ENCODE measurements at places on chromosomes 12 and 14.

DNA sequence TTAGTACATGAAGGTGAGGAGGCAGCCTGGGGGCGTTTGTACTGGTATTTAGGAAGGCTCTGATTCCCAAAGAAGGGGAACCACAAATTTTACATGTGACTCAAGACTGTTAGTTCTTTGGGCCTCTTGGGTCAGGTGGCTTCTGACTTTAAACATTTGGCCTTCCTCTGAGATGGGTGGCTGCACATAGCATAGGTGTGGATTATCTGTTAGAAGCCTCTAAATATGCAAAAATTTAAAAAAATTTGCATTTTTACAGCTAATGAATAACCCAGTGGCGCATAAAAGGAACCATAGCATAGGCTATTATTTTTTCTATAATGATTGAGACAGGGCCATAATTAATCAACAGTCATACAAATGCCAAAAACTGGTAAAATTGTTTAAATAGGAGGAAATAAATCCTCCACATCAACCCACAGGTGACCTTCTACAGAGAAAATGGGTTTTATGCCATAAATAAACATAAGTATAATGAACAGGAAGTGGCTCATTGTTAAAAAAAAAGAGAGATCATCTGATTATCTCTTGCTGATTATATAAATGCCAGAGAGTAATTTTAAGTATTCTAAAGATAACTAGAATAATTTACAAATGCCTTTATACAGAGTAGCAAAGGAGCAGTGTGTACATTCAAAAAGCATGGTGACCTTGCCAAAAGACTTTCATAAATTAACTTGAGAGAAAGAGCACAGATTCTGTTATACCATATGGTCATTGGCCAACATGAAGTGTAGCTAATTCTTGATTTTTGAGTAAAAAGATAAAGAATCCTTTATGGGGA is 284.2 kb upstream of the ATP2B1 start:
- no peak for DNase-seq

- no peak for DNase-seq
These were observed 13.4 kb upstream of the KLHL42 start for GRCh38 chr12:27766587-27766986.

DNA sequence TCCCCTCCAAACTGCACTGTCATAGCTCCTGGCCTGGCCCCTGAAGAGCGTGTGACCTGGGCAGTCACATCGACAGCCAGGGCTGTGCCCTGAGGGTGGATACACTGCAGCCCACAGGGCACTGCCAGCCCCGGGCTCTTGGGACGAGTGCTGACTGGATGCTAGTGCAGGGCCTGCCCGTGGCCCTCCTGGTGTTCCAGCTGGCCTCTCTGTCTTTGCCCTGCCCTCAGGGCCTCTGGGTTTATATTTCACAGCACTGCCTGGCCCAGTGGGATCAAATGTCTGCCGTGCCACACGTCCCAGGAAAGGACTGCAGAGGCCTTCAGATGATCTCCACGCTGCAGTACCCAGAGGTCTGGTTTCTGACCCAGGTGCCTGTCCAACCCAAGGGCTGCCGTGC is 10.1 kb upstream of the CCDC197 start:
- DNase-seq: no peak

DNA sequence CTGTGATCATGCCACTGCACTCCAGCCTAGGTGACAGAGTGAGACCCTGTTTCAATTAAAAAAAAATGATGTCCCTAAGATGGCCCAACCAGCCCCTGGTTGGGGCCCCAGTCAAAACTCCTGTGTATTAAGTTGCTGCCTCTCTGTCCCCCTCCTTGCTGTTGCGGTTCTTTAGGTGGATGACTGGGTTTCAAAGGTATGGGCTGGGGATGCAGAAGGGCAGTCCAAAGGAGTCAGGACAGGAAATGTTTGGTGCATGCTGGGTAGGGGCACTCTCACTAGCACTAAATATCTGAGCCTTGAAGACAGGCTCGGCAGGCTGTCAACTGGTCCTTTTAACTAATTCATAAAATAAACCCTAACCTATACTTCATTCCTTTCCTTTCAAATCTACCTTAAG is 12.0 kb upstream of the PIP4K2C start:
- DNase-seq: no peak

- no peak for DNase-seq
These were observed 82.0 kb upstream of the EEA1 start for GRCh38 chr12:93011100-93011499.

DNA sequence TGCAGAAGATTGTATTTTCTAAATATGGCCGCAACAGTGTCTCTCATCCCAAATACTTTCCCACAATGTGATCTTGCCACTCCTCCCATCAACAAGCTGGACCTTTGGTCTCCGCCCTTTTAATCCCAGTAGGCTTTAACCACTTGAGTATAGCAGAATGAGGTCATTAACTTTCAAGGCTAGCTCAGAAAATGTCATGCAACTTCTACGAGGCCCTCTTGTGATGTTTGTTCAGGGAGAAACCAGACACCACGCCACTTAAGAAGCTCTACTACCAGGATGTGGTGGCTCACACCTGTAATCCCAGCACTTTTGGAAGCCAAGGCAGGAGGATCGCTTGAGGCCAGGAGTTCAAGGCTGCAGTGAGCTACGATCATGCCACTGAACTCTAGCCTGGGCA is 20.1 kb upstream of the OR6J1 start:
- no peak for DNase-seq

DNA sequence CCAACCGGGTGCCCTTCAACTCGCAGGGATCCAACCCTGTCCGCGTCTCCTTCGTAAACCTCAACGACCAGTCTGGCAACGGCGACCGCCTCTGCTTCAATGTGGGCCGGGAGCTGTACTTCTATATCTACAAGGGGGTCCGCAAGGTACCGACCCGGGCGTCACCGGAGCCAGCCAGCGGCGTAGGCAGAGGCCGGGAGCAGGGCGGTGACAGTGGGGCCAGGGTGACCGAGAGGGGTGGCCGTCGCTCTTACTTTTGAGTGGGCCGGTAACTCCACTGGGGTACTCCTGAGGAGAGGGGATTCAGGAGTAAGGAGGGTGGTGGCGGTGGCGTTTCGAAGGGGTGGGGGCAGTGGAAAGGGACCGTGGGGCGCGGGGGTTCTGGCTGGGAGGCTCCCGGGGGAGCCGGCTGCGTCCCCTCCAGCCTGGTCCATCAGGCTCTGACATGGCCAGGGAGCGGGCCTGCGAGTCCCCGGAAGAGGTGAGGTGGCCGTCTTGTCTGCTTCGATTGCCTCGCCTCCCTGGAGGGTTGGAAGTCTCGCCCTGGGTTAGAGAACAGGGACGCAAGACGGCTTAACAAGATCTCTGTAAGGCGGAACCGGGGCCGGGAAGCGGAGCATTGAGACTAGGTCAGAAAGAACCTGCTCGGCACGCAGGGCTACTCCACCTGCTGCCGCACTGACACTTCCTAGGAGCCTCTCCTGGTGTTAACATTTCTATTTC is 491 bp downstream of the WDR20 start:
- DNase-seq: peak; percentile 28

DNA sequence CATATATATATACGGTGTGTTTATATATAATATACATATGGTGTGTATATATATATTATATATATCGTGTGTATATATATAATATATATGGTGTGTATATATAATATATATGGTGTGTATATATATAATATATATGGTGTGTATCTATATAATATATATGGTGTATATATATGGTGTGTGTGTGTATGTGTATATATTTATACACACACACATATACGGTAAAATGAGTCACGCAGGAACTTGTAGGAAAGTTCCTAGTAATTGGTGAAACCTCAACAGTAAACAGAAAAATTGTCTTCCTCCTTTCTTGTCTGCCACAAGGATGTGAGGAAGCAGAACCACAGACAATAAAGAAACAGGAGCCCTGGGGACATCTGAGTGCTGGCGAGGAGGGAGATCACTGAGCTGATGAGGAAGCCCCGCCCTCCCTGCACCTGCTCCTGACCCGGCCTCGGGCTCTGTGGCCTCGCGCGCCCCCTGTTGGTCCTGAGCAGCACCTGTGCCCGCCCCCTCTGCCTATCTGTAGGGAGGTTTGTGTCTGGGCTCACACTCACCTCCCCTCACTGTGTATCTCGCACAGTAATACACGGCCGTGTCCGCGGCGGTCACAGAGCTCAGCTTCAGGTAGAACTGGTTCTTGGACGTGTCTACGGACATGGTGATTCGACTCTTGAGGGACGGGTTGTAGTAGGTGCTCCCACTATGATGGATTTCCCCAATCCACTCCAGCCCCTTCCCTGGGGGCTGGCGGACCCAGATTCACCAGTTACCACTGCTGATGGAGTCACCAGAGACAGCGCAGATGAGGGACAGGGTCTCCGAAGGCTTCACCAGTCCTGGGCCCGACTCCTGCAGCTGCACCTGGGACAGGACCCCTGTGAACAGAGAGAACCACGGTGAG is 1079.4 kb downstream of the TMEM121 start:
- DNase-seq: no peak

GRCh38 chr12:59030415-59030814 is 110.1 kb upstream of the LRIG3 start:
- DNase-seq: no peak

DNA sequence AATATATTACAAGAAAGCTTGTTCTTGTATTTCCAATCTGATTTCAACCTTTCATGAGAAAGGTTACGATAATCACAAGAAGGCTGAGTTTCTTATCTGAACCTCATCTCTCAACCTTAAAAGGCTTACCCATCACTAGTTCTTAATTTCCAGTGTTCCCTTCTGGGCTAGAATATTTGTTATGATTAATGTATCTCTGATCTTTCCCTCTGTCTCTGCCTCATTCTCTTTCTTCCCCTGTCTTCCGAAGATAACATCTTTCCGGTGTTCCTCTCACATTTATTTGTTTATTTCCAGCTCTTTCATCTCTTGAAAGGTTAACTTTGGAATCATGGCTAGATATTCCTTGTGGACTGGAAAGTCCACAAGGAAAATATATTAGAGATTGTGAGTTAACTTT is 255.9 kb downstream of the SLC6A15 start:
- DNase-seq: no peak

DNA sequence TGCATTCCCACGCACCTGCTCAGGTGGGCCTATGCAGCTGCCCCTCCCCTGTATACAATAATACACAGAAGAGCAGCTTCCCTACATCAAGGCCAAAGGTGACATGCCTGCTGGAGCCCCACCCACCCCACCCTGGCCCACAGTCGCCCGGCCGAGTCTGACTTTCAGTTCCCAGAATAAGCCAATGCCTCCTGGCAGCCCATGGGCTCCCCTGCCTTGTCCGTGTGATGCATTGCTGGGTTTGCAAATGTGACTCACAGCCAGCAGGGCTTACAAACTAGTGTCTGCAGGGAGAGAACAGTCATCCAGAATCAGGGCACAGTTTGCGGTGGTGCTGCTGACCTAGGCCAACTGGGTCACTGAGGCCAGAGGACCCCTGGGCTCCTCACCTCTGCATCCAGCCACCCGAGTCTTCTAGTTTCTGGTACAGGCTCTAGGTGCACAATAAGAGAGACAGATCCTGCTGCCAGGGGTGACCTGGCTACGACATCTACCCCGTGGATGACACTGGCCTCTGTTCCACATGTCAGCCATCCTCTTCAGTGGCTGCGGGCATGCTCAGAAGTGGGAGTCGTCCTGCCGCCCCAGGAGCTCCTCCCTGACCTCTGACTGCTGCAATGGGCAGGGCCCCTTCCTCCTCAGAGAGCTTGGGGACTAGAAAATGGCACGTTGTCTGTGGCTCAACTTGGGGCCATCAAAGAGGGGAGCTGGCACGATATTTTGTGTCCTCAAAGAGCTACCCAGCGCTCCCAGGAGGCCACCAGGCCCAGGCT is 84.5 kb downstream of the CHGA start:
- no peak for DNase-seq

DNA sequence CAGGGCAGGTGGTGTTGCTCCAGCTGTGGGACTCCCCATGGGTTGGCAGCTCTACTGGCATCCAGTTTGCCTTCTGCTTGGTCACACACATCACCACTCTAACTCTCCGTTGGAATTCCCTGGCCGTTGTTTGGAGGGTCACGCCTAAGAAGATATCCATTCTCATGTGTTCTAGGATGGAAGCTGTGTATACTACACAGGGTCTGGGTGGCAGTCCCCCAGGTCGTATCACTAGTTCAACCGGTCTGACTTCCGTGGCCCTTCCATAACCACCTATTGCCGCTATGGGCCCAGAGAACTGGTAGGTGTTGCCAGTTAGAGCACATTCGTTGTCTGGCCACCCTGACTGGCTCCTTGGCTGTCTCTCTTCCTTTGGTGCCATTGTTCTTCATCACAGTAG is 456.3 kb downstream of the TMEM121 start:
- no peak for DNase-seq

DNA sequence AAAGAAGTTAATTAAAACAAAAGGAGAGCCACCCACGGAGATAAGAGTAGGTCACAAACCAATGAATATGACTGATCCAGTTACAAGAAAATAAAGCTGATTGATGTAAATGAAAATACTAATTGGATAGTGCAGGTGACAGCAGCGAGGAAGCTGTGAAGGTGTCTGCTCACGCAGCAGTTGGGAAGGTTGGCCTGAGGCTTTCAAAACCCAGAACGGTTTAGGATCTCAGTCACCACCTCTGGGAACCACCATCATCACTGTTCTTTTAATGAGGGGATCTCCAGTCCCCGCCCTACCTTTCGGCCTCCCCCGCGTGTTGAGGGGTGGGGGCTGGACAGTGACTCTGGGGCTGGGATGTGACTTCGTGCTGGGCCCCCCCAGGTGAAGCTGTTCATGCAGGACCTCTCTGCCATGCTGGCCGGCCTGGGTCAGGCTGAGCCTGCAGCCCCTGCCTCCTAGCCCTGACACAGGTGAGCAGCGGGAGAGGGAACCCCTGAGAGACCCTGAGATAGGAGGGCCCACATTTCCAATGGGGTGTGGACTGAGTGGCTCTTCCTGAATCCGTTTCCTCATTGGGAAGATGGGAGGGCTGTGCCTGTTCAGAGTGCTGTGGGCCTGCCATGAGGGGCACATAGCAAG is 7.8 kb downstream of the CFAP73 start:
- no peak for DNase-seq

GRCh38 chr12:67714648-67715047 is 66.1 kb downstream of the DYRK2 start:
- DNase-seq: no peak

- DNase-seq: no peak
These were observed 16.1 kb upstream of the GRIP1 start for GRCh38 chr12:66694666-66695613.

DNA sequence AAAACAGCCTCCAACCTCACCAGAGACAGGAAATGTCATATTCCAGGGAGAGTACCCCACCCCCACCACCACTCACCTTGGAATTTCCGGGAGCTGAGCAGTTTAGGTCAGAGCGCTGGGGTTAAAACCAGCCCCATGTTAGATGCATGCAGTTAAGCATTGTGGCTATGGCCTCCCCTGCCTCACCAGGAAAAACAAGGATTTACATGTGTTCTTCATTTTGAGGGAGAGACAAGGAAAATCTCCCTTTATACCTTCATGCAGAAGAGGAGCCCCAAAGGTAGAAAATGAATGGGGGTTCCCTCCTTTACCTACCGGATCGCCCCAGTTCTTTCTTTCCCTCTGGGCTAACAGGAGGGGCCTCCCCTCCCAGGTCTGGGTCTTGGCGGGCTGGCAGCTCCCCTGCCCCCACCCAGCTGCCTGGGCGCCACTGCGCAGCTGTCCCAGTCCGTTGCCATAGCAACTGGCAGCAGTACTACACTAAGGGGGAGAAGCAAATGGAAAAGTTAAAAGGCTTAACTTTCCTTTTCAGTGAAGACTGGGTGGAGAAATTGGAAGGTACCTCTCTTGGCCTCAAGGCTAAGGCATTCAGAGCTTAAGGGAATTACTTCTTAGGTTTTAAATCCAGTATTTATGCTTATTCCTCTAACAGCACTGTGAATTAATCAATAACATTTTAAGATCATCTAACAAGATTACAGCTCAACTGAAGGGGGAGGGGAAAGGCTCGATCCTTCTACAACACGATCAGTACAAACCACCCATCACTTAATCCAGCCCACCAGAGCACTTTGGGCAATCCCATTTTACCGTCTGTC is 20.5 kb downstream of the CBX5 start:
- DNase-seq: peak; percentile 81
